Activated T-helper 2 cell treated with anti-CD3 and anti-CD28 coated beads, Interferon-gamma antibody, Interleukin-2, Interleukin-4, amounts not matched to agents 10 μg/mL and 5 μg/mL and 100 μg/mL, durations not matched to agents 14 hours and 24 hours and 36 hours (primary cell): ENCODE measurements at places on chromosomes 7 and 10.

GRCh38 chr7:159068488-159068811, 76.2 kb downstream of the VIPR2 start:
- DNase-seq = no peak

GRCh38 chr7:128422842-128423241, 13.1 kb upstream of the IMPDH1 start:
- no peak for DNase-seq

GRCh38 chr10:42864575-42864974, 82.0 kb downstream of the BMS1 start:
- no peak for DNase-seq

GRCh38 chr7:91228327-91228726, 35.9 kb upstream of the FZD1 start:
- no peak for DNase-seq

GRCh38 chr7:16114633-16115032, 306.7 kb downstream of the CRPPA start:
- no peak for DNase-seq

- no peak for DNase-seq
These were observed 91.4 kb downstream of the CARD11 start for GRCh38 chr7:2952316-2952715.

GRCh38 chr10:33099748-33100147, 141.7 kb upstream of the ITGB1 start:
- DNase-seq = no peak
